ENCODE measurements at places on chromosomes 13 and 19. TPM values are rescaled to one million over a fixed set of nuclear protein-coding genes. Genes with fewer than 3 reads are reported as not detected.

DNA sequence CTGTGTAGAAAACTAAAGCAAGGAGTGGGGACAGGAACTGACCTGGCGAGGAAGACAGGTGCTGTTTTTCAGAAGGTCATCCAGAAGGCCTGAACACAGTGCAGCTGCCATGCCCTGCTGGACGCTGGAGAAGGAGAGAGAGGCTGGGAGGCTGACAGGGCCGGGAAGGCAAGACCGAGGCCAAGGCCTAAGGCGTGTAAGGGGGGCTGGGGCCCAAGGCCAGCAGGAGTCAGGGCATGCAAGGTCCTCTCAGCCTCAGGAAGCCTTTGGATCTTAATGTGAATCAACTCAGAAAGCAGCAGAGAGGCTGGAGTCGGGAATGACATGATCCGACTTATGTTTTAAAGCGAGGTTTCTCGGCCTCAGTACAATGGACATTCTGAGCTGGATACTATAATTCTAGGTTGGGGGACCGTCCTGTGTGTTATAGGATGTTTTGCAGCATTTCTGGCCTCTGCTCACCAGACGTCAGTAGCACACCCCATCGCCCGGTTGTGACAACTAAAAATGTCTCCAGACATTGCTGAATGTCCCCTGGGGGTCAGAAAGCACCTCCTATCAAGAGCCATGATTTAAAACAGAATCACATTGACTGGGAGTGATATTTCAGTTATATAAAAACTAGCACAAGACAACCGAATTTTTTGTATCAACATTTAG, 530.4 kb downstream of the MYO16 start:
- DNase-seq = no peak

GADD45B gene
- total RNA-seq = 70.9 TPM

KLK8 gene
- total RNA-seq = not detected

GRCh38 chr19:4559569-4559968, at the start of gene SEMA6B:
TSS of gene SEMA6B (minus strand) at chr19:4559684. CDS start at chr19:4558457, 1,227 bp downstream.
- DNase-seq = no peak

GRCh38 chr13:43303033-43303729, 279.8 kb downstream of the DNAJC15 start:
- peak; percentile 84 for DNase-seq

DNA sequence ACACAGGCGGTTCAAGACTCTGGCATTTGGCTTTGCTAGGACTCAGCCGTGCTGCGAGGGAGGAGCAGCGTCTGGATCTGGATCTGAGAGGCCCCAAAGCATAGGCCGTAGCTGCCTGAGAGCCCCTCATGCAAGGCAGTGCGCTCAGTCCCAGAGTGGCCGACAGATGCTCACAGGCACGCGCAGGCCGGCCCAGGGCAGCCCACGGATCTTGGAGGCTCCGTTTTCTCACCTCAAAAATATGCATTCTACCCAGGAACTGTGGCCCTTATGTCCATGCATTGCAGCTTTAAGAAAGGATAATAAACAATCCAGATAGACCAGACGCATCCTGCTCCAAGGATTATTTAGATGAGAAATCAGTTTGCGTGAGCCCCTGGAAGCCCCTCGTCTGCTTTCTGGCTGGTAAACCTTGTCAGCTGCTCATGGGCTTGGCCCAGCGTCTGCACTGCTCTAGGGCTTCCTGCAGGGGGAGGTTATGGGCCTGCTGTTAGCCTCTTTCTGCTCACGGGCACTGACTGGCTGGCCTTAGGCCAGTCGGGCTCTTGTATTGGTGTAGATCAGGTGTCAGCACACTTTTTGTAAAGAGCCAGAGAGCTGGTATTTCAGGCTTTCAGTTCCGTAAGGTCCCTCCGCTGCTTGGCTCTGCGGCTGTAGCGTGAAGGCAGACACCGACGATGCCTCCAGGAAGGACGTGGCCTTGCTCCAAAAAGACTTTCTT, 24.2 kb downstream of the TEX29 start:
- DNase-seq = peak; percentile 77

DNA sequence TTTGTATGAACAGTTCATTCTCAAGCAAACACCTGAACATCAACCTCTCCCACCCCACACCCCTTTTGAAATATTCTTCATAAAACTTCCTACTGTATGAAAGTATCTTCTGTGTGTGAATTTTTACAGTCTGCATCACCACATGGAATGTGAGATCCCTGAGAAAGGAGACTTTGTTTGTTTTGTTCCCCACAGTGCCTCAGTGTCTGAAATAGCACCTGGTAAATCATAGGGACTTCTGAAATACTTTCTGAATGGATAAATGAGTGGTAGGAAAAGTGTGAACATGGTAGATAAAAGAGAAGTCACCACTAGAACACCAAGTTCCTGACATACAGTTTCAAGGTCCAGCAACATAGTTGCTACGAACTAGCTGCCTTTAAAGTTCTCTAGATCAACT, 1071.2 kb downstream of the EFNB2 start:
- no peak for DNase-seq

MBD3L3 gene
- not detected for total RNA-seq

Data from fibroblast of villous mesenchyme (primary cell).